ENCODE measurements at places on chromosomes 5 and 9. TPM values are rescaled to one million over a fixed set of nuclear protein-coding genes. Genes with fewer than 3 reads are reported as not detected.

Gene LRRC26
- total RNA-seq, result 1.1 TPM

Gene ENTPD2
- 8.3 TPM for total RNA-seq

DNA sequence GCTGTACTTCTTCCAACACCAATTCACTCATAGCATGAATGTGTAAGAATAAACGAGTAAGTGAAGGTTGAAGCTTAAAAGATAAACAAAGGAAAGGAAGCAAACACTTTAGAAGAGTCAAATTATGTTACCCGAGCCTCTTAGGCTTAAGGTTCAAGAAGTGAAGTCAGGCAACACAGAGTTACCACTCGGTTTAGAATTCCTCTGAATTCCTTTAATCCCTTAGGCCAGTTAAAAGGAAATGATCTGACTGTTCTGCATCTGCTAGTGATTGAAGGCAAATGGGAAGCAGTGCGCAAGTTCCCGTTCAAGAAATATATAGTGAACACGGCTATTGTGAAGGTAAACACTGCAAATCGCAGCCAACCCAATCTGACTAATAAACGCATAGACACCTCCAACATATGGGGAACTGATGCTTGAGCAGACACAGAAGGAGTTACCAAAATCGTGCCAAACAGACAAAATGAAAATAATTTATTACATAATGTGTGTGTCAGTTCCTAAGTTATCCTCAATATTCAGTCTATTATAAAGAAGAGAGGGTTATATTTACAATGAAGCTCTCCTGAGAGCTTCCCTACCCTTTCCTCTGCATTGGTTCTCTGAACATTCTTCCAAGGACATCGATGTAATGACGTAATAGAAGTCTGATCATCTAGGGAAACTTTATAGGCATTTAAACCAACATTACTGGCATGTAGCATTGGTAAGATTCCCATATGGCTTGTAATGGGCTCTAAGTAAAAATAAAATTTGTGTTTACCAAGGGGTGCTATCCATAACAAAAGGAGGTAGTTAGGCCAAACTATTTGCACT is 837.1 kb upstream of the ZNF608 start:
- DNase-seq, result no peak

Gene CDKN2B-AS1
- total RNA-seq, result 0.21 TPM

All from WTC11 (cell line).